ENCODE measurements at places on chromosomes 7 and 10. TPM values are rescaled to one million over a fixed set of nuclear protein-coding genes. Genes with fewer than 3 reads are reported as not detected.

The WNT8B gene
- 0.24 TPM for polyA plus RNA-seq

The GIMAP4 gene
- 92.9 TPM for polyA plus RNA-seq

The SP4 gene
- polyA plus RNA-seq, result 9.2 TPM

The STEAP2 gene
- polyA plus RNA-seq, result 7.2 TPM

The NPC1L1 gene
- polyA plus RNA-seq, result 0.32 TPM
